ENCODE measurements at places on chromosomes 3 and 15. TPM values are rescaled to one million over a fixed set of nuclear protein-coding genes. Genes with fewer than 3 reads are reported as not detected.
A peak's percentile ranks its signal among the peaks of the same experiment; 100 is the strongest.

Gene ARHGEF3
- total RNA-seq, result 54.4 TPM

Gene TF
- total RNA-seq, result 0.02 TPM

DNA sequence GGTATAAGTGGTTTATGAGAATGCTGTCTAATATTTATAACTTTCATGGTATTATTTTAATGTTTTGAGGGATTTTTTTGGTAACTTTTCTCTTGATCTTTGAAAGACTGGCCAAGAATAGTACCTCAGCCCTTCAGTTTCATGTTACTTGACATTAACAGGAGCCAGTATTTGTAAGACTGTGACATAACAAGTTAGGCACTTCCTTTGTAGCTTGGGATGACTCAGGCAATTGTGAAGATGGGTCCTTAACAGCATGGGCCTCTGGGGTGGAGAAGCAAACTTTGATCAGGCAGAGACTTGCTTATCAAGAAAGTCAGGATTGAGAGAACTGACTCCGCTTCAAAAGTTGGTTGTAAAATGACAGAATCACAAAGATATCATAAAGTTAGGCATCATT lies 9.5 kb downstream of the LRRC49 start:
- no peak for DNase-seq

DNA sequence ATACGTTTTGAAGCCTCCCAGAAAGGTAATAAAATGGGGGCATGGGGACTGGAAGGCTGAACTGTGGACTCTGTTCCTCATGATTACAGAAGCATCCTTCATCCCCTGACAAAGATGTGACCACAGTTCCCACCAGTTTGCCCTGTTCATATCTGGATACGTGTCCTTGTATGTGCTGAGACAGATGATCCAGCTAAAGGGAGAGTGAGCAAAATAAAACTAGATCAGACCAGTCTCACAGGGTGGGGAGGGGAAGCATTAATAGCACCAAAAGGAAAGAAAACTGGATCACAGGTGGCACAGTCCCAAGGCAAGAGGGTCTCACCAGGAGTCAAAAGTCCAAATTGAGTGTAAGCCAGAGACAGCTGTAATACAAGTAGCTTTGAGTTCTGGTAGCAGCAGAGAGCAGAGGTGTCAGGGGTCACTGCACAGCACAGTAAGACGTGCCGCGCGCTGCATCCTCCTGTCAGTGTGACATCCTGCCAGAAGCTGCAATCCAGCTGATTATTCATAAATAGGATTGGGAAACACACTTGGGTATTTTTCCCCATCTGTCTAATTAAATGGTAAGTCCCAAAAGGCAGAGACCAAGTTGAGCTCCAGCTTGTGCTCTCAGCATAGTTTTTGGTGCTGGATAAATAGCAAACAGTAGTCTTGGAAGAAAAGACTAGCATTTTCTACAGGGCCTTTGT lies 560.0 kb upstream of the CFAP20DC start:
- no peak for DNase-seq

GRCh38 chr15:71679793-71680353 lies 130.5 kb upstream of the NR2E3 start:
- peak; percentile 14 for DNase-seq

Gene SLC24A5
- total RNA-seq, result not detected

DNA sequence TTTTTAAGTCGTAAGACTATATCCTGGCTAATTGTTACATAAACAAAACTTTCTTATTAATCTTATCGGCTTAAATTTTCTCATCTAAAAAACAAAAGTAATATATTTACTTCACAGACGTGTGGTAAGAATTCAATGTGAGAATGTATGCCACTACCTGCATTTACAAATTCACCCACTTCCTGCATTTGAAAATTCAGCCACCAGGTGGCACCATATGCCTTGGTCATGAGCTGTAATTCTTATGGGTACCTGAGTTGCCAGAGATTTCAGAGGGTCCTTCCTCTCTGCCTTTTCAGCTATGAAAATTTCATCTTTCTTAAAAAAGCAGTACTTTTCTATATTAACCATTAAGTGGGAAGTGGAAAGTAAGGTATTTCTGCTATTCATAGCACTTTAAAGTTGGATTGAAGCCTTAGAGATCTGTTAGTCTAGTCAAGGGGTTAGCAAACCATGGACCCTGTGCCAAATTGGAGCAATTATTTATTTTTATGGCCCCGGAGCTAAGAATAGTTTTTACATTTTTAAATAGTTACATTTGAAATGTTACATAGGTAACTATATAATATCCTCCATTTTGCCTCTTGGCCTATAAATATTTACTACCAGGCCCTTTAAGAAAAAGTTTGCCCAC lies 127.8 kb downstream of the HCN4 start:
- peak; percentile 92 for DNase-seq

DNA sequence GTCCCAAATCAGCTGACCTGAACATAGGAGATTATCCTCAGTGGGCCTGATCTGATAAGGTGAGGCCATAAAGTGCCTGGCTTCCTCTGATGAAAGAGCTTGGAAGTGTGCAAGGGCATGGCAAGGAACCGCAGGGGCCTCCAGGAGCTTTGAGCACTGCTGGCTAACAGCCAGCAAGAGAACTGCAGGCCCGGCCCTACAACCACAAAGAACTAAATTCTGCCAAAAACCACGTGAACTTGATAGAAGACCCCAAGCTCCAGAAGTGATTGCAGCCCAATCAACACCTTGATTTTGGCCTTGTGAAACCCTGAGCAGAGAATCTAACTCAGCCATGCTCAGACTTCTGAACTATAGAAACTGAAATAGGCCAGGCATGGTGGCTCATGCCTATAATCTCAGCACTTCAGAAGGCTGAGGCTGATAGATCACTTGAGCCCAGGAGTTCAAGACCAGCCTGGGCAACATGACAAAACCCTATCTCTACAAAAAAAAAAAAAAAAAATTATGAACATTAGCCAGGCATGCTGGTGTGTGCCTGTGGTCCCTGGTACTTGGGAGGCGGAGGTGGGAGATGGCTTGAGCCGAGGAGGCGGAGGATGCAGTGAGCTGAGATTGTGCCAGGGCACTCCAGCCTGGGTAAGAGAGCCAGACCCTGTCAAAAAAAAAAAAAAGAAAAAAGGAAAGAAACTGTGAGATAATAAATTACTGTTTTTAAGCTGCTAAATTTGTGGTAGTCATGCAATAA lies 7.7 kb upstream of the DIS3L start:
- no peak for DNase-seq

DNA sequence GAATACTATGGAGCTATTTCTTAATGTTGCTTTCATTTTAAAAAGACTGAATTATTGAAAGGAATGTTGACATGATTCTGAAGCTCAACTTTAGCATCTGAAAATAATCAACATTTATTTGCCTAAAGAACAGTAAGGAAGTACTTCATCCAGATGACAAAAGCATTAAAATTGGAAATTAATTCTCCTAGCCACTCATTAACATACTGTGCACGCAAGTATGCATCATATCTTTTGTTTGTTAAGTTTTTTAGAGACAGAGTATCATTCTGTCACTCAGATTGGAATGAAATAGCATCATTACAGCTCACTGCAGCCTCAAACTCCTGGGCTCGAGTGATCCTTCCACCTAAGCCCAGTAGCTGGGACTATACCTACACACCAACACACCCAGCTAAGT lies 632.1 kb upstream of the ALCAM start:
- no peak for DNase-seq

DNA sequence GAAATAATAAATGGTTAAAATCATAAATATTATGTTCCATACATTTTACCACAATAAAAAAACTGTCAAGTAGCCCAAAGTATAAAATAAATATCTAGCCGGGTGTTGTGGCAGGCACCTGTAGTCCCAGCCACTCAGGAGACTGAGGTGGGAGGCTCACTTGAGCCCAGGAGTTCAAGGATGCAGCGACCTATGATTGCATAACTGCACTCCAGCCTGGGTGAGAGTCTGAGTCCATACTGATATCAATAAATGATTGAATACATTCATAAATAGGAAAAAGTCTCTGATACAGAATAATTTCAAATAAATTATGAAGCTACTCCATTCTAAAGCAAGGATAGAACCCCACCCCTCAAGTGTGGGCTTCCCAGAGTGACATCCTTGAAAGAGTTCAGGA lies 68.5 kb upstream of the GATA2 start:
- DNase-seq, result no peak

Gene GOLGA8B
- 234 TPM for total RNA-seq

Gene FOXL2NB
- not detected for total RNA-seq

Gene ZNF860
- 0.19 TPM for total RNA-seq

Gene GABRG3
- not detected for total RNA-seq

GRCh38 chr15:90774731-90775514 lies 57.8 kb downstream of the BLM start:
- no peak for DNase-seq

Gene CILP
- total RNA-seq, result 0.02 TPM

DNA sequence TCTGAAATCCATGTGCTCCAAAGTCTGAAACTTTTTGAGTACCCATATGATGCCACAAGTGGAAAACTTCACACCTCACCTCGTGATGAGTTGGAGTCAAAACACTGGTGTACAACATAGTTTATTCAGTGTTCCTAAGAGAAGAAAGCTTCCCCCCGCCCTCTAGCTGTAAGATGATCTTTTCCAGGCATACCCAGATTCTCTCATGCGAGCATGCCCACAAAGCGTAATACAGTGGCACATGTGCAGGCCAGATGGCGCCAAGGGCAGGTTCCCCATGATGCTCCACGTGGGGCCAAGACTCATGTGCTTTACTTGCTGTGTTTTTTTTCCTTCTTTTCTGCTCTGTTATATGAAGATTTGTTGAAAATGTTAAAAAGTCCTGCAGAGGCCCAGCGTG lies 104.9 kb upstream of the LRRFIP2 start:
- DNase-seq, result no peak

Gene GOLGA6A
- total RNA-seq, result not detected

DNA sequence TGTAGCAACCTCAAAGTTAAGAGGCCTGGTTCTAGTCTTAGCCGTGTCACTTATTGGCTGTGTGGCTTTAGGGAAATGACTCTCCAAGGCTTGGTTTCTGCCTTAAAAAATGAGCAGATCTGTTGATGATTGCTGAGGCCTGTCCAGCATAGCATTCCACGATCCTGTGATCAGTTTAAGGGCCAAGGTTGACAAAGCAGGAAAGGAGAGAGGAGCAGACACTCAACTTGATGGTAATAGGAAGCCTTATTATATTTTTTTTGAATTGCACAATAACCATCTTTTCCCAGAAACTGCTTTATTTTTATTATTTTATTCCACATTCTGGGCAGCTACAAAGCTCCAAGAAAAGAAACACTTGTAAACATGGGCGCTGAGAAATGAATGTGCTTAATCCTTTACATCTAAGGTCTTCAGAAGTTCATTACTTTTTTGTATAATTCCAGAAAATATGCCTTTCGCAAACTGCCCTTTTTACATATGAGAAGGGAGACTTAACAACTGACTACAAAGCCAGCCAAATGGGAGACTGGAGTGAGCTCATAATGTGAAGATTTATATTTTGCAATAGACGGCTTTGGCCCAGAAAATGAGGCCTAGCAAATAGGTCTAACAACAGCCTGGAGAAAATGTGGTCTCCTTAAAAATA lies 241.0 kb downstream of the ATP8B4 start:
- no peak for DNase-seq

DNA sequence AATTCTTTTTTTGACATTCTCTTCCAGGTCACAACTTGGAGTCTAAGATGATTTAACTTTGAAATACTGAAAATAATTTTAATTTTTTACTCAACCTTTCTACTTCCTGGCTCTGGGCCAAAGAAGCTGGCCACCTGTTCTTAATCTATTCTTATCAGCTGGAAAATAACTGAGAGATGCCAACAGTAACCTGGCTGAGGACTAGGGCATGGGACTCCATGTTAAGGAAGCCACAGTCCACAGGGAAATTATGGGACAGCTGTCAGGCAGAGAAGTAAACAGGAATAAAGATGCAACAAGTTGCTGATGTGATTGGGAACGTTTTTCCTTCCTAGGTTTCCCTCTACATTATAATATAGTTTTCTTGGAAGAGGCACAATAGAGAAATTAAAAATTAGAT lies 84.7 kb upstream of the CPNE4 start:
- no peak for DNase-seq

DNA sequence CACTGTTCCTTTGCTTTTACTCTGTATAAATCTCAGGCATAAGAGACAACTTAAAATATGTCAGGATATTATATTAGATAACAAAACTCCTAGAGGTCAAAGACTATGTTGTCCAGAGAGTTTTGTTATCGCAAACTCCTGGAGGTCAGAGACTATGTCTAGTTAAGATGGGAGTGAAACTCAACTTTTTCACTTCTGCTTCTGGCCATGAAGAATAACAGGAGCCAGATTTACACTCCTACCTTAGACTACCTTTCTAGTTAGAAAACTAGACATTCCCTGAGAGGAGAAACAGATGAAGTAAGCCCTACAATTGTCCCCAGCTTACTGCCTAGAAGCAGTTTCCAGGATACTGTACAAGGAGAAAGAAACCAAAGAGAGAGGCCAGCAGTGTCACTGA lies 255.4 kb upstream of the UBE2E1 start:
- DNase-seq, result no peak

GRCh38 chr15:96774216-96774615 lies 443.7 kb downstream of the NR2F2 start:
- DNase-seq, result no peak

Gene NR2C2
- total RNA-seq, result 52.5 TPM

Gene SYNPR
- total RNA-seq, result not detected

GRCh38 chr3:17333893-17334292 lies 408.5 kb downstream of the TBC1D5 start:
- no peak for DNase-seq

- DNase-seq, result no peak
Observed at GRCh38 chr3:126728680-126729079, 24.6 kb downstream of the CHCHD6 start.

DNA sequence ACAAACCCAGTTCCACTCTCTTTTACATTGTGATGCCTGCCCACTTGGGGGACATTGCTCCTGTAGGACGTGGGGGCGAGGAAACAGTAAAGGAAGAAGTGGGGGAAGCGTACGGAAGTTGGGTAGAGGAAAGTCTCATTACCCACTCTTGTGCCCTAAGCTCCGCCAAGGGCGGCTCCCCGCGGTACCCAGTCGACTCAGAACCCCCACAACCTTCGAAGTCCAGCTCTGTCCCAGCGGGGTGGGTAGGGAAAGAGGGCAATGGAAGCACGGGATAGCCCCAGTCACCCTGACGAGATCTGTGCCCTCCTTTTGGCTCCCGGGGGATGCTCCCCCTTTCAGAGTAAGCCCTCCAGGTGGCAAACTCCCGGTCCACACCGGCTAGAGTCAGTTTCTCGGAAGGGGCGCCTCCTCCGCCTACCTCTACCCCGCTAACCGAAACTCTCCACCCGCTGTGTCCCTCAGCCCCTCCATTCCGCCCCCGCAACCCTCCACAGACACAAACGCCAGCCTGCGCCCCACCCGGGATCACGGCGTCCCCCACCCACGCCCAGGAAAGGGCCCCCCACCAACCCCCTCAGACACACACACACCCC lies 527 bp downstream of the CSNK1G1 start:
- DNase-seq, result peak; percentile 73

Gene CLCN2
- 8.3 TPM for total RNA-seq

GRCh38 chr3:105904251-105904650 lies 35.4 kb upstream of the CBLB start:
- DNase-seq, result no peak

GRCh38 chr15:70342554-70343548 lies 245.1 kb upstream of the TLE3 start:
- no peak for DNase-seq

- no peak for DNase-seq
Observed at GRCh38 chr3:172919297-172919683, 168.8 kb downstream of the ECT2 start.

All from activated CD4-positive, alpha-beta T cell treated with anti-CD3 and anti-CD28 coated beads, Interleukin-2, amount 10 ng/mL, durations not matched to agents 24 days and 14 days (primary cell).